Stimulated activated CD8-positive, alpha-beta memory T cell treated with anti-CD3 and anti-CD28 coated beads, Interleukin-15, amount 100 ng/mL, for 4 hours (primary cell): ENCODE measurements at places on chromosomes 2 and 18.

GRCh38 chr2:45699032-45699658 is 47.7 kb downstream of the PRKCE start:
- DNase-seq: no peak

- no peak for DNase-seq
Measured at GRCh38 chr2:11278219-11278618, 66.2 kb downstream of the ROCK2 start.

DNA sequence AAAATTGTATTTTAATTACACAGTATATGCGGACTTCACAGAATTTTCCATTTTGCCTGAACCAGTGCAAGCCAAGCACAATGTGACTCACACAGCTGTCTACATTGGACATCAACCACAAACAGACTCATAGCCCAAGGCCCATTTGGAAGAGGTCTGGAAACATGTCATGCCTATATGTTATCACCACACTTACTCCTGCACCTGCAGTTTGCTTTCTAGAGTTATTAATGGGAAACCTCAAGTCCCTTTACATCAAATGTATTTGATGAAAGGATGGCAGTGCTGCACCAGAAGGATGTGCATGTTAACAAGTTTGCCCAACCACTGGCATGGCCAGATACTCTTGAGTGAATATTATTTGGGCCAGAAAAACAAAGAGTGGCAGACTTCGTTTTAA is 548.9 kb upstream of the CDH2 start:
- DNase-seq: no peak

GRCh38 chr2:224570328-224570993 is 14.7 kb downstream of the CUL3 start:
- DNase-seq: no peak

- no peak for DNase-seq
Measured at GRCh38 chr2:240198226-240198625, 57.8 kb upstream of the OTOS start.

DNA sequence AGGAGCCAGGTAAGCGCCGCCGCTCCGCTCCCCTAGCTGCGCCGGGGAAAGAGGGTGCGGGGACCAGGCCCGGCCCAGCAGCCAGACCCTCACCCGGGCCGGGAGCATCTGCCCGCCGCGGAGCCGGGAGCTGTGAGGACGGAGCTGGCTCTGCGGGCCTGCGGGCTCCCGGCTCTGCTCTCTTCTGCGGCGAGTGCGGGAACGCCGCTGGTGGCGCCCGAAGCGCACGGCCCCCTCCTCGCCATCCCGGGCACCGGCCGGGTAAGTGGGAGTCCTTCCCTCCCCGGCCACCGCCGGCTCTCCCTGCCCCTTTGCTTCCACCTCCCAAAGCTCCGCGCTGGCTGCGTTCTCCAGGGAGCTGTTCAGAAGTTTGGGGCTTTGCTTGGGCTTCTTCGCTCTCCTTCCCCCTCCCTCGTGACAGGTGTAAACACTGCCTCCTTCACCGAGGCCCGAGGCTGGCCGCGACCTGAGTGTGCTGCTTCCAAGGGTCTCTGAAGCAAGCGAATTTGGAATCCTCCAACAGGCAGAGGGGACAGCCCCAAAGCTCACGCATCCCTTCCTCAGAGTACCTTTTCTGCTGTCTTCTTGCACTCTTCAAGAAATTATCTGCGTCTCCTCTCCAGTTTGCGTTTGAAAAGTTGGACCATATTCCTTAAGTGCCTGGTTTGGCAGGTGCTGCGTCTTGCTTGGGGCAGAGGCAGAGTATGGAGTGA is 632 bp downstream of the AFTPH start:
- DNase-seq: no peak

- no peak for DNase-seq
Measured at GRCh38 chr2:190765386-190766173, 115.0 kb upstream of the GLS start.

- no peak for DNase-seq
Measured at GRCh38 chr18:58842978-58843687, 21.5 kb upstream of the ZNF532 start.

GRCh38 chr18:23092121-23092520 is 43.2 kb upstream of the CABLES1 start:
- DNase-seq: no peak

DNA sequence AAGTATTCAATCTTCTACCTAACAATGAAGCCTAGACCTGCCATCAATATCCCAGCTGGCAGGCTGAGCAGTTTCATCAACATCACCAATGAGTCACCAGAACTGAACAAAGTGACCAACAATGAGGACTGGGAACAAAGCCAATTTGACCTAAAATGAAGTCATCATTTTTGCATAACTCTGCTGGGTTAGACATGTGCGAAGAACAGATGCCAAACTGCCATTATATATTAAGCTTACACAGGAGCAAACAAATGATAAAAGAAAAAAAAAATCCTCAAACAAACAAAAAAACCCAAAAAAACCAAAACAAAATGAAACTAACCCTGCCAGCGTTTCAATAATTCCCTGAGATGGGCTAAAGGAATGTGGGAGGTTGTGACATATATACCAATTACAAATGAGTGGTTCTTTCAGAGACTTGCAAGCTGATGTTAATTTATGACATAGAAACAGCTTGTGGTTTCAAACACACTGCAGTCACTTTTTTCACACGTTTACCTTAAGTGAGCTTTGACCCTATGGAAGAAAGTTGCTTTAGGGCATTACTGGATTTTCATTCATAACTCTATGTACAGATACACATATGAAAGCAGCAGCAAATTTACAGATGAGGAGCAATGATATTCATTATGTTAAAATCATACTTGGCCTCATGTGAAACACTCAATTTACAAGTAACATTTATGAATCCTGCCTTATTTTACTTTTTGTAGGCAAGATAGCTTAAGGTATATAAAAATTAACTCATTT is 56.9 kb upstream of the CCDC141 start:
- DNase-seq: no peak

- DNase-seq: no peak
Measured at GRCh38 chr18:30634249-30634648, 408.3 kb downstream of the DSC3 start.

- no peak for DNase-seq
Measured at GRCh38 chr2:71787108-71787415, 333.7 kb downstream of the DYSF start.
